ENCODE measurements at places on chromosomes 1 and 21.
A peak's percentile ranks its signal among the peaks of the same experiment; 100 is the strongest.

DNA sequence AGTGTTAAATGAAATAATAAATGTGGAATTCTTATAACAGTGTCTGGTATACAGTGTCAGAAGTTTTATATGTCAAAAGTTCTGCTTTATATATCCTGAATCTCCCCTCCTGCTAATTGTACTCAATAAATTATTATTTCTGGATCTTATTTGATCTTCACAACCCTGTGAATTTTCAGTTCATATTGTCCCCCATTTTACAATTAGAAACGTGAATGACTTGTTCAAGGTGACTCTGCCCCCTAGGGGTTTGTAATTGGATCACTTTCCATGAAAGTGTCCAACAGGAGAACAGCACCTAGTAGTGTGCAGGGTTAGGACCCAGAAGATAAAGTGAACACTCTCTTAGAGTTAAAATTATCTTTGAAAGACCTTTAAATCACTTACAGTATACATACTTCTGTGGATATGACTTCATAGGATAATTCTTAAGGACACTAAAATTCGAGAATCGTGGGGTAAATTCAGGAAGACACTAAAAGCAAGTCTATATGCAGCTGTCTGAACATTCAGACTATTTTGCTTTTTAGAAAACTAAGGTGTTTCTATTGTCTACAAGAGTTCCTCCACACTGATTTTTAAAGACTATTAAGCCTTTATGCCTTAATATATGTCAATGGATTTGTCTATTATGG is 4.5 kb upstream of the DDR2 start:
- peak; percentile 28 for DNase-seq

- DNase-seq = no peak
Observed at GRCh38 chr1:228375578-228376261, 30.9 kb downstream of the TRIM11 start.

DNA sequence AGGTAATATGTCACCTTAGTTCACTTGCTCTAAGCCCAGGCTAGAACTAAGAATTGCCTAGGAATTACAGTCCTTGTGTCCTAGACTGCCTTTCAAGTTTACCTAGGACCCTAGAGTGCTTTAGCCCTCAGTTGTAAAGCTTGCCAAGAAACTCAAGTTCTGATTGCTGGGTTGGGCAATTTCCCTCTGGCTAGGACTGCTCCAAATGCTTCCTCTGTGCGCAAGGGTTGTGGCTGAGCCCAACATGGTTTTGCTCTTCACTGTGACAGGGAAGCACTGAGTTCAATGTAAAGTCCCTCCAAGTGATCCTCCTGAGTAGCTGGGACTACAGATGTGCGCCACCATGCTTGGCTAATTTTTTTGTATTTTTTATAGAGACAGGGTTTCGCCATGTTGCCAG is 102.3 kb upstream of the NEK7 start:
- DNase-seq = no peak

DNA sequence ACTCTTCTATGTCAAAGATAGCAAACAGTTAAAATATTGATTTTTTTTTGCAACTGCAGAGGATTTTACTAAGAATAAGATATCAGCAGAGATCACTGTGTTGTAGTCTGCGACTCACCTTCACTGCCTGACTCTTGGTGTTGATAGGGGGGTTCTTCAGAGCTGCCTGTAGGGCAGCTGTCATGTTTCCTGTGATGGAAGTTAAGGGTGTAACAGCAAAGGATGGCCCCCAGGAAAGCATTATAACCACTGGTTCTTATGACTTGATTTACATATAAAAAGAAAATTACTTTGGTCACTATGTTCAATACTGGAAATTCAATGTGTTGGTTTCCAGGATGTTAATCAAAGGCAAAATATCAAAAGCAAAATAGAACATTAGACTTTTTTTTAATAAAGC is 2.6 kb downstream of the ARPC5 start:
- DNase-seq = no peak

- no peak for DNase-seq
Observed at GRCh38 chr1:154886281-154887015, 16.4 kb upstream of the KCNN3 start.

- no peak for DNase-seq
Observed at GRCh38 chr1:234186037-234186688, 187.1 kb upstream of the COA6 start.

All from inflammatory macrophage treated with lipopolysaccharide for 1 hour (primary cell).